Activated T-helper 1 cell treated with anti-CD3 and anti-CD28 coated beads, Interleukin-2, amount 50 U/mL, for 16 hours (primary cell): ENCODE measurements at places on chromosomes 2 and 18.

DNA sequence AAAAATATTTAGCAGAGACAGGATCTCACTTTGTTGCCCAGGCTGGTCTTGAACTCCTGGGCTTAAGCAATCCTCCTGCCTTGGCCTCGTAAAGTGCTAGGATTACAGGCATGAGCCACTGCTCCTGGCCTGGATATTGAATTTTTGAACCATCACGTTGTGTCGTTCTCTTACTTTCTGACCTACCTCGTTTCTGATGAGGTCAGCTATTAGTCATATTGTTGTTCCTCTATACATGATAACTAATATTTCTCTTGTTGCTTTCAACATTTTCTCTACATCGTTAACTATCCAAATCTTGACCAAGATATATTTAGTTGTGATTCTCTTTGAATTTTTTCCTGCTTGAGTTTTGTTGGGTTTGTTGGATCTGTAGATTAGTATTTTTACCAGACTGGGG is 541.3 kb upstream of the SOX11 start:
- DNase-seq, result no peak

DNA sequence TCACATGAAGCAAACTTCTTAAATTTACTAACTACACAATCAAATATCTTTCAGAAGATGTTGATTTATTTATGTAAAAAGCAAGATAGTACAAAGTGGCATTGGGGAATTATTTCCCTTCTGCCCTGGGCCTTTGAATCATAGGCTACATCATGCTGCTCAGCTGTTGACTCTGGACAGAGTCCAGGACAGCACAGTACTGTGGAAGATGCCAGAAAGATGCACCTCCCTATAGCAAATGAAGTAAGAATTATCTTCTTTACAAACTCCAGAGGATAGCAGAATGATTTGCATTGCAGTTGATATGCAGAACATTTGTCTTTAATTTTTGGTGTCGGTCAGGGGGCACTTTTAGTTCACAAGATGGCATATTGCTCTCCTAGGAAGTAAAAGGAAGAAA is 1354.5 kb upstream of the ZEB2 start:
- DNase-seq, result no peak

GRCh38 chr2:2016651-2017311 is 272.5 kb upstream of the PXDN start:
- DNase-seq, result no peak

- DNase-seq, result no peak
Measured at GRCh38 chr18:56306797-56307196, 331.6 kb downstream of the TXNL1 start.

- DNase-seq, result no peak
Measured at GRCh38 chr2:49404108-49404507, 249.8 kb upstream of the FSHR start.

GRCh38 chr2:146241023-146241422 is 1603.8 kb upstream of the ACVR2A start:
- no peak for DNase-seq

DNA sequence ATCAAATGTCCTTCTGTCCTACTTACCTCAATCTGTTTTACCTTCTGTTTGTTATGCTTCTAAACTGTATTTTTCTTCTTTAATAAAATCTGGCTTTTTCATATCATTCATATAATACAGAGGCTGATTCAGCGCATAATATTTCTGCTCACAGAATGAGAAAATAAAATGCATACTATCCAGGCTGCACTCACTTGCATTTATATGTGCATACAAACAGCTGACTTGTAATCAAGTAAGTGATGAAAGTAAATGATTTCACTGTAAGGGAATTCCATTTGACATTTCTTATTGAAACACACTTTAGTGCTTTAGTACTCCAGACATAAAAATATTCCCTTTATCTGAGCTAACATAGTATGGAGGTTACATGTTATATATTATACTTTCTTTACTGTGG is 75.3 kb upstream of the PROKR1 start:
- DNase-seq, result no peak
